Activated CD4-positive, alpha-beta memory T cell treated with anti-CD3 and anti-CD28 coated beads for 36 hours (primary cell): ENCODE measurements at places on chromosomes 6 and 20. TPM values are rescaled to one million over a fixed set of nuclear protein-coding genes. Genes with fewer than 3 reads are reported as not detected.

MUC21 gene
- not detected for total RNA-seq

DNA sequence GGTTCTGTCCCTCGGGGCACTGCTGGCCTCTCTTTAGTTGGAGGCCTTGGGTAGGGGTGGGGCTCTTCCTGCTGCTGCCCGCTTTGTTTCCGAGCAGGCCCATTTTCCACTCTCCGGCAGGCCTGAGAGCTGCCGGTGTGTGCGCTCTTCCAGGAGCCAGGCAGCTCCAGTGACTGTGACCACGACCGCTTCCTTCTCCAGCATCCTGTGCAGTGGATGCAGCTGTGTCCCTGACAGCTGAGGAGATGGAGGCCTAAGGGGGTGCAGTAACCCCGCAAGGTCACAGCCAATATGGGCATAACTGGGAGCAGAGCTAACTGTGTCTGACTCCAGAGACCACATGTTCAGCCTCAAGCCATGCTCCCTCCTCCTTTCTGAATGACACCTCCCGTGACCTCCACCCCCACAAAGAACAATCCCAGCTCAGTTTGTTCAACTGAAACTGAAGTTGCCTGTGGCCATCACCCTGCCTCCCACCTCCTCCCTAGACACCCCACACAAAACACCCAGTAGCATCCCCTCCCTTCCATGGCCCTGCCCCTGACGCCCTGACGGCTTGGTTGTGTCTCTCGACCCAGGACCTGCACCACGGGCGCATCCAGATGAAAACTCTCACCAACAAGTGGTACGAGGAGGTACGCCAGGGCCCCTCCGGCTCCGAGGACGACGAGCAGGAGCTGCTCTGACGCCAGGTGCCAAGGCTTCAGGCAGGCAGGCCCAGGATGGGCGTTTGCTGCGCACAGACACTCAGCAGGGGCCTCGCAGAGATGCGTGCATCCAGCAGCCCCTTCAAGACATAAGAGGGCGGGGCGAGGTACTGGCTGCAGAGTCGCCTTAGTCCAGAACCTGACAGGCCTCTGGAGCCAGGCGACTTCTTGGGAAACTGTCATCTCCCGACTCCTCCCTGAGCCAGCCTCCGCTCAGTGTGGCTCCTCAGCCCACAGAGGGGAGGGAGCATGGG, 27.8 kb downstream of the SPATA2 start:
- DNase-seq, result no peak
- peaks cover 12% of the 10 kb centered on the region for H3K4me1 ChIP-seq
- peaks cover 22% of the 10 kb centered on the region for H3K36me3 ChIP-seq
- peak overlapping the region; percentile 24 for H3K27ac ChIP-seq

GRCh38 chr6:117483004-117483644, 650 bp downstream of the DCBLD1 start:
- no peaks in the 10 kb centered on the region for H3K36me3 ChIP-seq
- no peak overlapping the region for H3K27ac ChIP-seq
- DNase-seq, result peak; percentile 29
- H3K4me1 ChIP-seq, result peaks cover 12% of the 10 kb centered on the region
- peak overlapping the region; percentile 82 for H3K4me3 ChIP-seq

JPH2 gene
- total RNA-seq, result not detected

DNA sequence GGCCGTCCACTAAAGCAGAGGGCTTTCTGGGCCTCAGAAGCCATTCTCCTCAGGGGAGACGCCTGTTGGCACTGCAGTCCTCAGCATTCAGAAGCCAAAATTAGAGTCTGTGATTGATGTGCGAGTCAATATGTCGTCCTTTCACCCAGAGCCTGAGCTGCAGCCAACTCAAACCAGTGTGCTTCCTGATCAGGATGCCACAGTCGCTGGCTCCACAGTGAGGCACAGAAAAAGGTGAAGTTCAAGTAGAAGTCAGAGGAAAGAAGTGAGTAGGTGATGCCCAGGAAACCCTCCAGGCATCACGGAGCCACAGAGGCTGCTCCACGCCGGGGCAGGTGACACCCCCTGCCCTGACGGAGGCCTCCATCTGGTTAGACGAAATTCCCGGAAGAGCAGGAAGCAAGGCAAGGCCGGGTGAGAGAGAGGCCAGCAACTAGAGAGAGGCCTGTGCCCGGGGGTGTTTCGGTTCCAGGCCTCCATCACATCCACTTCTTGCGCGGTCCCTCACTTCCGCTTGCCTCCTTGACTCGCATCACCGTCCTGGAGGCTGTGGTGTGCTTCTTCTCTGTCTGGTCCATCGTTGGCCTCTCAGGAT, 177.7 kb upstream of the SNX9 start:
- H3K36me3 ChIP-seq, result no peaks in the 10 kb centered on the region
- H3K4me3 ChIP-seq, result no peak overlapping the region
- H3K4me1 ChIP-seq, result peaks cover 7% of the 10 kb centered on the region
- no peak overlapping the region for H3K27ac ChIP-seq
- no peak for DNase-seq

DNA sequence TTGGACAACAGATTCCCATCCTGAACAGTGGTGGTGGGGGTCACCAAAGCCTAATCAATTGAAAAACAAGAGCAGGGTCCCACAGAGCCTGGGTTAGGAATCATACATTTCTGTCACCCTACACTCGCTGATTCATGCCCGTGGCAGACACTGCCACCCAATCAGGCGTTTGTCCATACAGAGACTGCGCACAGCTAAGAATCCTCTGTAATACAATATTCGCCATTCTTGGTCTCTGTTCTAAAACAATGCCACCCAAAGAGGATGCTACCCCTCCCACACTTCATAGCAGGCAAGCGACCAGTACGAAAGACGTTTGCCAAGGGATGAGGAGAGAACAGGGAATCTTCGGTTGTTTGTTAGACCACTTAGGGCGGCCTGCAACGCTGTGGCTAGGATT, 28.1 kb upstream of the SLC22A23 start:
- no peaks in the 10 kb centered on the region for H3K4me1 ChIP-seq
- no peaks in the 10 kb centered on the region for H3K36me3 ChIP-seq
- H3K27ac ChIP-seq, result no peak overlapping the region
- no peak for DNase-seq

APOM gene
- 2.9 TPM for total RNA-seq
